Stimulated activated effector memory CD8-positive, alpha-beta T cell treated with anti-CD3 and anti-CD28 coated beads, Interleukin-12 subunit alpha, Interleukin-12 subunit beta, amount 100 ng/mL, for 72 hours (primary cell): ENCODE measurements at places on chromosomes 5 and 9.

DNA sequence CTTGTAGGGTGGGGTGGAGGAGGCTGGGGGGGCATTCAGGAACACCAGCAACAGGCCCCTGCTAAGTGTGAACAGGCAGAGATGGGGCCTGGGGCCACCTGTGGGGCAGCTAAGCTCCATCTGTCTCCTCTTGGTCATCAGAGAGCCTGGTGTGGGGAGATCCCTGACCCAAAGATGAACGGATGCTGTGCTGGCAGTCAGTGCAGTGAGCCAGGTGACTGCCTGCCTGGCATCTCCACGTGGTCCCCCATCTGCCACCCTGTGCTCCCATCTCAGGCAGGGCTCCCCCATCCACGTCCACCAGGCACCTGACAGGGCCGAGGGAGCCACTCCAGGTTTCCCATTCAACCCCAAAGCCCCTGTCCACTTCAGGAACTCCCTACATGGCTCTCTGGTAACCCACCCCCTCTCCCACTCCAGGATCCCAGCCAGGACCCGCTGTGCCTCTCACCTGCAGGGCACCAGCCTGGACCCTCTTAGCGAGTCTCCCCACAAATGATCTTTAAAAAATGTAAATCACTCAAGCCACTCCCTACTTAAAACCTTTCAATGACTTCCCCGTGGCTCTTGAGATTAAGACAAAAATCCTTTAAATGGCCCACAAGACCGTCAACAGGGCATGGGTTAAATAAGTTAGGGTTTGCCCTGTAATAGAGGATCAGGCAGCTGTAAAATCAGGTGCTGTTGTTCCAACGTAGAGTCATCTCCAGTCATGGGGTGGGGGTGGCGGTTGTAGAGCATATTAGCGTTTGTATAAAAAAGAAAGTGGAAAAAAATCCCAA is 60.8 kb downstream of the LMX1B start:
- no peak for DNase-seq

- DNase-seq, result no peak
Observed at GRCh38 chr5:68544648-68545552, 329.3 kb downstream of the PIK3R1 start.

GRCh38 chr5:132473019-132473531 is 17.5 kb downstream of the IRF1 start:
- peak; percentile 87 for DNase-seq

DNA sequence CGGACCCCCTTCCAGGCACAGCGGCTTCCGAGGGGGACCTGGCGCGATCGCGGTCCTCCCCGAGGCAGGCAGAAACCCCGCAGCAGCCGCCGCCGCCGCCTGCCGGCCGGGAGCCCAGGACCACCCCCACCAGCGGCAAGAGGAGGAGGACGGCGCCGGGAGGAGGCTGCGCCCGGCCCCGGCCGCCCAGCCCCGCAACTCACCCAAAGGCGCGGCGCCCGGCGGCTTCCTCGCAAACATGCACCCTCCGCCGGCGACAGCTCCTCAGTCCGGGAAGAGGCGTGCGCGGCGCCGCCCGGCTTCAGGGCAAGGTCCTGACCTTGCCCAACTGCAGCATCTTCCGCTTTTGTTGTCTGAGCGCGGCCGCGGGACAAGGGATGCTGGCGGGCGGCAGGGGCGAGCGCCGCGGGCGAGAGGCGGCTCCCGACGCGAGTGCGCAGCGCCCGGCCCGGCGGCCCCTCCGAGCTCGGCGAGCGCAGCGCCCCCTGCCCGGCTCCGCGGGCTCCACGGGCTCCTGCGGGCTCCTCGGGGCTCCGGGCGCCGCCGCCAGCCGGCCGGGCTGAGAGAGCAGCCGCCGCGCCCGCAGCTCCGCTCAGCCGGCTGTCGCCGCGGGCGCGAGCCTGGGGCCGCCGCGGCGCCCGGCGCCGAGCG is 507 bp downstream of the CTNND2 start:
- DNase-seq, result no peak

DNA sequence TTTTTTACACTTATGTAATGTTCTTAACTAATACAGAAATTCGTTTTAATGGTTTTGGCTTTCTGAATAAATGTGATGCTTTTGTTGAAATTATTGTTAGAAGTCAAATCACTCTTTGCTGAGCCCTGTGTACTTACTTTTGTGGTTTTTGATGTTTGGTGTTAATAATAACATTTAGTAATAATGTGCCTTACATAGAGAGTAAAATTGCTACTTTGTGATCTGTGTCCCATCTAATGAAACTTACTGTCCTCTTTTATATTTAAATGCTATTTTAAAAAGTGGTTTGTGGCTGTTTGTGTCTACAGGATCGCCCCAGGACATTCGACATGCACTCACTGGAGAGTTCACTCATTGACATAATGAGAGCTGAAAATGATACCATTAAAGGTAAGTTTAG is 22.1 kb downstream of the CPEB4 start:
- no peak for DNase-seq

- no peak for DNase-seq
Observed at GRCh38 chr5:116355819-116356601, 218.6 kb downstream of the SEMA6A start.

DNA sequence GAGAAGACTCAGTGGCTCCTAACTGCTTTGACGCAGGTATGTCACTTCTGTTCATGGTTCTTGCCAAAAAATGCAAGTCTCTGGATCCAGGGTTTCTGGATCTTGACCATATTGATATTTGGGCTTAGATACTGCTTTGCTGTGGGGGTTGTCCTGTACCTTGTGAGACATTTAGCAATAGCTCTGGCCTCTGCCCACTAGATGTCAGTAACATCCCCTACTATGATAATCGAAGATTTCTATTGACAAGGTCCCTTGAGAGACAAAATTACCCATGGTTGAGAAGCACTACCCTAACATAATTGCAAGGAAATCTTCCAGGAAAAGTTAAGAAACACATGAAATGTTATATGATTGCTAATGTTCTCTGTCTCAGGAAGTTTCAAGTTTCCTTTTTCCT is 285.4 kb downstream of the TMEM232 start:
- DNase-seq, result no peak

DNA sequence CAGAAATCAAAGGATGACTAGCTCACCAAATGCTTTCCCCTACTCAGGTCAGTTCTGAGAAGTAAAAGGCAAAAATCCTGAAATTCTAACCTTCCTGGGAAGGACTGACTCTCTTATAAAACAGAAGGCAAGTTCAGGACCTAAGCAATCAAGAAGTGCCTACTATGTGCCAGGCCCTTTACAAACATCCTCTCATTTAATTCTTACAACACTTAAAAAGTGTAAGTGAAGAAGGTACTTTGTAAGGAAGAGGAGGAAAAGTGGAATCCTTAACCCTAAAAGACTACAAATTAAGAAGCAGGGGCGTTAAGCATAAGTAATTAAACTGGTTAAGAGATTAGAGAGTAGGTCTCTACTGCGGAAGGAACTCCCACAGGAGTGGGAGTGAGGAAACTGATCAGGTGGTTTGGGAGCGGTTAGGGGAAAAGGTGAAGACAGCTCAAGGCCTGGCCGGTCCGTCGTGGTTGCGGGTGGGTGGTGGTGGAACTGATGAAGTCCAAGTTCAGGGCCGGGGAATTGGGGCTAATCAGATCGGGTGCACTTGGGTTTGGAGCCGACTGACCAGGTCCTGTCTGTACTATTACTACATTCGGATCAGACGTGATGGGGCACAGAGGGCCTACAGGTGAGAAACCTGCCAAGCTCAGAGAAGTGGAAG is 839 bp downstream of the MED27 start:
- no peak for DNase-seq

DNA sequence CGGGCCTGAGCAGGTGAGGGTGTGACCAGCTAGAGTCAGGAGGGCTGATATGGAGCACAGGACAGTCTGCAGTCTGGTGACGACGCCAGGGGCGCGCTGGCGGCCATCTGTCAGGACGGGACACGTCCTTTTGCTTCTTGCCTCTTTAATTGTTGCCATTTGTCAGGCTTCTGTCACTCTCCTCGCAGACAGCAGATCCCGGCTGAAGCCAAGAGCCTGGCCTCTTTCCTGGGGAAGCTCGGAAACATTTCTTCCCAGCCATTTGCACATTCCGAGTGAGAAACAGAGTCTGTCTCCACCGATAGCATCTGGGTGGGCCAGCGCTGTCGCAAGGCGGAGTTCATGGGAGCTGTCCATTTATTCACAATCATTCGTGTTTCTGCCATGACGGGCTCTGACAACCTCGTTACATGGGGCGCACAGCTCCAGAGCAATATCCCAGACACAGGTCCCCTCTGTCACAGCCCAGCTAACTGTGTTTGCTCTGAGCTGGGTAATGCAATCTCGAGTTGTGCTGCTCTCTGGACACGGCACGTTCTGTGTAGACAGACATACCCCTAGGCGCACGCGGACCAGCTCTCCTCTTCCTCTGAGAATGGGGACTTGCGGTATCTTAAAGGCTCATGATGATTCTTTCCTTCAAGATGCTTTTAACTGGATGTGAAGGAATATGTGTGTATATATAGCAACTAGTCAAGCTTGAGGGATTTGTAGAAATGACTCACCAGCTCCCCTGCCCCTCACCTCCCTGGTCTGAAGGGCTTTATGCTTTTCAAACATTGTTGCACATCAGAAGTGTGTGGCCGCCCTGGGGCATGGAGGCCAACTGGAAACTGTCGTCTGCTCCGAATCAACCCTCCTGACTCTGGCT is 105.3 kb upstream of the FCN2 start:
- no peak for DNase-seq

DNA sequence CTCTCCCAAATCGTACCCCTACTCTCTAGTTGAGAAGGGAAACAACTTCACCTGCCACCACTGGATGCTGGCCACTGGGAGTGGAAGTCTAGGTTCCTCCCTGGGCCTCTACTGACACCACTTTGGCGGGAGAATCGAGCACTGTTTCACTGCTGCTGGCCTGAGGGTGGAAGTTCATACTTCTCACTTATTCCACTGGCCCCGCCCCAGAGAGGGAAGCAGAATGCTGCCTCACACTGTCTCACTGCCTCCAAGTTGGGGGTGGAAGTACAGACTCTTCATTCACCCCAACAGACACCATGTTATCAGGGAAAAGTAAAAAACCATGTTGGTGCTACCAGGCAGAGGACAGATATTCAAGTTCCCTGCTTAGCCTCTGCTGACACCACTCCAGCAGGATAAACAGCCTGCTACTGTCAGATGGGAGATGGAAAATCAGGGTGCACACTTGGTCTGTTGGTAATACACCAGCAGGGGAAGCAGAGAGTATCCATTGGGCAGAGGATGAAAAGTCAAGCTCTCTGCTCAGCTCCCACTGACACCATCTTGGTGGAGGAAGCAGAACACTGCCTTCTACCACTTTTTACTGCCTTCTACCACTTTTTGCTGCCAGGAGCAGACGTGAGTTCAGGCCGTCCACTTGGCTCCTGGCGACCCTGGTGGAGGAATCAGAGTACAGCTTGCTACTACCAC is 159.4 kb downstream of the SIL1 start:
- no peak for DNase-seq

DNA sequence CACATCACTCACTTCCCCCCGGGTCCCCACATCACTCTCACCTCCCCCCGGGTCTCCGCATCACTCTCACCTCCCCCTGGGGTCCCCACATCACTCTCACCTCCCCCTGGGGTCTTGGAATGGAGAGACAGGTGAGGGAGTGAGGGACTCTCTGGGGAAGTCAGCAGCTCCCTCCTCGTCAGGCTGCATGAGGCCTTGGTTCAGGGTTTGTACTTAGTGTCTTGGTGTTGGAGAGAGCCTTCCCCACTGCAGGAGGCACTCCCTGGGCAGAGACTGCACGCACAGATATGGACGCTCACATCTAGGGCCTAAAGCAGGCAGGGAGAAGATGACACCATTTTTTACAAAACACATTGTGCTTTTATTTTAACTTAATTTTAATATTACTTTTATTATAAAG is 56.5 kb upstream of the IRX4 start:
- DNase-seq, result no peak

- DNase-seq, result no peak
Observed at GRCh38 chr9:89377411-89377810, 59.1 kb downstream of the SECISBP2 start.

- peak; percentile 33 for DNase-seq
Observed at GRCh38 chr9:35940458-35941407, 17.2 kb downstream of the OR2S2 start.

DNA sequence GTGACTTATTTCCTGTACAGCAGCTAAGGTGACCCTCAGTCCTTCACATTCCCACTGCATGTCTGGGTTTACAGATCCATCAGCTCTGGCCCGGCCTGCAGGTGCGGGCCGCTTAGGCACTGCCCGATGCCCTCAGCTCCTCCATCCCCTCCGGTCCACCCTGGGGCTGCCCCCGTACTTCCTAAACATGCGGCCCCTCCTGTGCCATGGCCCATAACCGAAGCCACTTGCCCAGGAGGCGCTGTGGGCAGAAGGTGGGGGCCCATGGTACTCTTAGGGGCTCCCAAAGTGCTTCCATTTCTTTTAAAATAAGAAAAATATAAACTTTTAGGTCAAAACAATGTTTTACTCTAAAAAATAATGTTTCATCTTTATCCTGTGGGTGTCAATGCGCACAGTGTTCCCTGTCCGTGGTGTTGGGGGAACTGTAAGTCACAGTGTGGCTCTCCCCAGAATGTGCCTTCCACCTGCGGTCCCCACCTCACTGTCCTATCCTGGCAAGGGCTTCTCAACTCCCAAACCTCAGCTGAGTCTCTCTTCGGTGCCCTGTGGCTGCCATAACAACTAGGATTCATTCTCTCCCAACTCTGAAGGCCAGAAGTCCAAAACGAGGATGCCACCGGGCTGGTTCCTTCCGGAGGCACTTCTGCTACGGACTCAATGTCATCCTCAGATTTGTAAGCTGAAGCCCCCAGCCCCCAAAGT is 132.7 kb upstream of the LPCAT1 start:
- no peak for DNase-seq

DNA sequence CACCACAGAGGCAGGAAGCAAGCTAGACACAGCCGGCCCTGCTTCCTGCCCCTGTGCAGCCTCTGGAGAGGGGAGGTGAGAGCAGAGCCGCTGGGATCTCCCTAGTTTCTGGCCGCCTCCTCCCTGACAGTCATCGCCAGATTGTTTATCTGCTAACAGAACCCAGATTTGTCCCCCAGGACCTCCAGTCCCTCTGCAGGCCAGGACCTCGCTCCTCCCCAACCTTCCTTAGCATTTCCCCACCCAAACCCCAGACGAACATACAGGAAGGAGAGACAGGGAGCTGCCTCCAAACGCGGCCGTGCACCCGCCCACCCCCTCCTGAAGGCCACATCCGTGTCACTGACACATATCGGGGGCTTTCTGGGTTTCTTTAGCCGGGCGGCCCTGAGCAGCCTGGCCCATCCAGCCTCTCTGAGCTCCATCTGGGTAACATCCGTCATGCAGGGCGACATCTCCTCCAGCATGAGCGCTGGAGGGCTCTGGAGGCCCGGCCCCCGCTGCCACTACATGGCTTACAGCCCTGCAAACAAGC is 47.5 kb downstream of the DBH start:
- DNase-seq, result peak; percentile 29

- no peak for DNase-seq
Observed at GRCh38 chr5:128574041-128574440, 36.0 kb upstream of the FBN2 start.
